Activated CD8-positive, alpha-beta memory T cell treated with anti-CD3 and anti-CD28 coated beads, Interleukin-2, amount 10 ng/mL, durations not matched to agents 7 days and 5 days (primary cell): ENCODE measurements at places on chromosomes 5 and 9.
A peak's percentile ranks its signal among the peaks of the same experiment; 100 is the strongest.

- DNase-seq = peak; percentile 89
Observed at GRCh38 chr9:129962889-129963703, 79.9 kb downstream of the FNBP1 start.

DNA sequence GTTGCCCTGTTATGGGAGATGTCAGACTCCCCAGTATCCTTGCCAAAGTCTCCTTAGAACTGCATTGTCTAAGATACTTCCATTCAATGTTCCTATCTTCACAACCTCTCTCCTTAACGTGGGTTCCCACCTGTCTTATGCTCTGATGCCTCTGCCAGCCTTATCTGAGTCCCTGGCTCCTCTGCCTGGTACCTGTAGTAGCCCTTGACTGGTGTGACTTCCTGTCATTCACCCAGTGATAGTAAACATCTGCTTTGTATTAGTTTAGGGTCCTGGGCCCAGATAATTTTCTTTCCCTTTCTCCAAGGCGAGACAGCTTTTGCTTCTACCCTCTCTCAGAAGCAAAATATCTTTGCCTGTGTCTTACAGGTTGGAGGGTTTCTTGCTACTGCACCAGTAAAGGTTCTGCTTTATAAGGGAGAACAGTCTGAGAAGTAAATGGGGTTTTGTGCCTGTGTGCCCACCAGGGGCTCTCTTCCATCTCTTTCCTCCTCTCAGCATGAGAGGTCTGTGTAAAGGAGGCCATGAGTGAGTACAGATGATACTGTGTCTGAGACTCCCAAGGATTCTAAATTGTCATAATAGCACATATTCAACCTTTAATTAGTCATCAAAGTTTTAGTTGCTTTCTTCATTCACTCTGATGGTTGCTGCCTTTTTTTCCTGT is 220.8 kb downstream of the PRR16 start:
- DNase-seq = no peak

- DNase-seq = no peak
Observed at GRCh38 chr5:115600766-115601165, 1.5 kb downstream of the TICAM2 start.

DNA sequence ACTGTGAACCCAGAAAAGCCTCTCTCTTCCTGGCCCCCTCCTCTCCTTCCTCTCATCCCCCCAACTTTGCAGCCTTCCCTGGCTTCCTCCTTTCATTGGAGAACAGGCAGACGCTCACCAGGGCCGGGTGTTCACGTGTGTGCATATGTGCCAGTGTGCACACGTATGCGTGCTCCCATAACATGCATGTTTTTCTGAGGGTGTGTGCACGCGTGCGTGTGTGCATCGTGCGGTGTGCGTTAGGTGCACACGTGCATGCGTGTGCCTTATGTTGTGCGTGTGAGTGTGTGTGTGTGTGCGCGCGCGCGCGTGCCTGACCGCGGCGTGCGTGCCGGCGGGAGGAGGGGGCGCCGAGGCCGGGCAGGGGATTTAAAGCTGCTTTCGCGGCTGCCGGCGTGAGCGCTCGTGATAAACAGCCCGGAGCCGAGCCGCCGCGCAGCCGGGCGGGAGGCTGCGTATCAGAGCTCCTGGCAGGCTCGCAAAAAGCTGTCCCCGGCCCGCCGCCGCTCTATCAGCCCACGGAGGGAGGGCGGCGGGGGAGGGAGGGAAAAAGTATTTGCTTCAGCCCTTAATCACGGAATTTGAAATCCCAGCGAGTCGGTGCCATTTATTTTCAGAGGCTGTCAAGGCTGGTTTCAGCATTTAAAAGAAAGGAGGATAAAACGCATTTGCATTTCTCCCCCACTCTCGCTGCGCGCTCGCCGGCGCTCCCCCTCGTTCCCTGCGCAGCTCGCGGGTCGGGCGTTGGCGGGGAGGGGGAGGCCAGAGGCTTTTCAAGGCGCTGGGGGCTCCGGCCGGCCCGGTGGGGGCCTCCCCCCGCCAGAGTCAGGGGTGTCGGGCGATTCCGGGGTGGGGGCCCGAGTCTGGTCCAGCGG is 183.9 kb downstream of the C9orf50 start:
- DNase-seq = no peak

DNA sequence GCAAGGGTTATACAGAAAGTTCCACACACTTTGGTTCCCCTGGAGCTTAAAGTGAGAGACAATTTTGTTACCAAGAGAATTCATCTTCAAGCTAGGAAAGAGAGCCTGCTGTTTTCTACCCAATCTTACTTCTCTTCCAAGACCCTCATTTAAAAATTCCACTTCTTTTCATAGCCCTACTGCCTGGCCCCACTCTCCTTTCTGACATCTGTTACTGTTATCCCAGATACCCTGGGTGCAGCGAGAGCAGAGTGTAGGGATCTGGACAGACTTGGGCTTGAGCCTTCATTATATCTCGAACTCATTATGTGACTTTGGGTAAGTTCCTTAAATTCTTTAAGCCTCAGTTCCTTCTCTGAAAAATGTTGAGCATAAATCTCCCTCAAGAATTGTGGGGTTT is 263.1 kb downstream of the ASTN2 start:
- no peak for DNase-seq

DNA sequence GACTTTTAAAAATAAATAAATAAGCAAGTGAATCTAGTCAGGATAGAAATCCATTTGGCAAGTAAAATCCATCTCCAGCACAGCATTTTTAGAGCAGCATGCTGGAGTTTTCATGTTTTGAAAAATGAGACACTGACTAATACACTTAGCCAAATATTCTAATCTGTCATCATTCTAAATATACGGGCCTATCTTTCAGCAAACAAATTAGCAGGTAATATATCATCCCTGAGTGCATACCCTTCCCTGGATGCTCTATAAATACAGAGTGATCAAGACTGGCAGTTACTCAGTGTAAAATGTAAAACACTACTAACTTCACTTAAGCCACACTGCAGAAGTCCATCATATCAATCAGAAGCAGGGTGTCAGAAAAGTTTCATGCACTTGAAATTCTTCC is 58.4 kb downstream of the MLLT3 start:
- no peak for DNase-seq

DNA sequence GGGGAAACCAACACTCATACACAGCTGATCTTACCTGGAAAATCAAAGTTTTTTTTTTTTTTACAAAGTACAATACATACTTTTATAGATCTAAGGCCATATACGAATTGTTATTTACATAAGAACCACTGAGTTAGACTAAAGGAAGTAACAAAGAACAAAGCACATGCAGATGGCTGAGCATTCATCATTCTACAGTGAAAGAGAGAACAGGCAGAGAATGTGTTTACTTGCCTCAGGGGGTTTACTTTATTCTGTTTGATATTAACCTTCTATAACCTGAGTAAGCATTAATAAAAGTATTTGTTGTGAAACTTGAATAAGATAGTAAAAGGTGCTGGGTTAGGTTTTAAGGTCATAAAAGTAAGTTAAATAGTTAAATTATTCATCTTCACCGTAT is 54.7 kb downstream of the SLC38A9 start:
- no peak for DNase-seq

- no peak for DNase-seq
Observed at GRCh38 chr5:135008556-135008955, 25.5 kb downstream of the PITX1 start.

- DNase-seq = no peak
Observed at GRCh38 chr5:61586096-61587084, 254.3 kb downstream of the ZSWIM6 start.

DNA sequence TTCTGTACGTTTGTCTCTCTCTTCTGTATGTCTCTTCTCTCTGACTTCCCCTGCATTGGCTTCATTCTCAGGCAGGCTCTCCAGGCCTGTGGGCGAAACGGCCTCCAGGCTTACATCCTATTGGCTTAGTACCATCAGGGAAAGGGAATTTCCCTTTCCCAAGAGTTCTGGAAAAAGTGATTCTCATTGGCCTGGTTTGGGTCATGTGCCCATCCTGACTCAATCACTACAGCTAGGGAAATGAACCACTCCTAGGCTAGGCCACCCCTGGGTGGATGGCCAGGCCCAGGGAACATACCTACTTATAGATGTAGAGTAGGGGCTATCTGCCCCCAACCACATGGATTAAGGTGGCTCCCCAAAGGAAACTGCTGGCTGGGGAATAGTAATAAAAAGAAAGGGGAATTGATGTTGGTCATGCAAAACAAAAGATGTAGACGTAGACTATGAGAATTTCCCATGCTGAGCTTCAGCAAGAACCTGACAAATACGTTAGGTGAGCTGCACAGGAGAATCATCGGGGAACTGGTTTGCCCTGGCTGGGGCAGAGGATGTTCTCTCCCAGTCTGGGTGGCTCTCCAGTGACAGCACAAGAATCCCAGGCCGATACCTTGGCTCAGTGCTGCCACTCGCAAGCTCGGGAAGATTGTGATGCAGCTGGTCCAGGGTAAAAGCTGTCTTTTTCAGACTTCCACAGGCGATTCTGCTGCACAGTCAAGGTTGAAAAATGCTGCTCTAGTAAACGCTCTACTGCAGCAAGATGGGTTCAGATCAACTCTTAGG is 3.7 kb upstream of the EGR1 start:
- no peak for DNase-seq

DNA sequence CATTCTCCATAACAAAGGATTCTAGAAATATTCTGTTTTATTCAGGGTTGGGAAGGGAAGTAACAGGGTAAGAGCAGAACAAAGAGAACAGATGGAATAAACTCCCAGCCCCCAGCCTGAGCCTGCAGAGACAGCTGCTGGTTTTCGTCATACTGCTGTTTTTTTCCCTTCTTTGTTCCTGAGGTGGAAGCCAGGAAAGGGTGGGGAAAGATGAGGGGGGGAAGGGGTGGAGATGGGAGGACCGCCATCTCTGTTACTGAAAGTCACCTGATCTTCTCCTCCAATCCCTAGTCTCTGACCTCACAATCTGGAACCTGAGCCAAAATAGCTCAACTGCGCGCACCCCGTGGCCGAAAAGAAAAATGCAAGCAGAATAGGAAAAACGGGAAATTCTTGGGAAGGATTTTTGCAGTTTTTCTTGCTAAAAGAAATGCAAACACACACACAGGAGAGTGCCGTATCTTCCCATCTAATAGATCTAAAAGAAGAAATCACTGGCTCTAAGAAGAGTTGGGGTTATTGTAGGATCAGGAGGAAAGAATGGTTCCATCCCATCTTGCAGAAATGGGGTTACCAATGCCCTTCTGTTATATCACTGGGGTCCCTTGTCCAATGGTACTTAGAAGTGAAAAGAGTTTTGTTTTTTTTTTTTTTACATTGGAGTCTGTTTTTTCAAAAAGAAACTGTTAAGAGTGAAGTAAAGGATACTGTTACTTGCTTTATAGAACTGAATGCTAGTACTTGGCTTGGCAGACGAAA is 57.9 kb downstream of the DIAPH1 start:
- DNase-seq = no peak

DNA sequence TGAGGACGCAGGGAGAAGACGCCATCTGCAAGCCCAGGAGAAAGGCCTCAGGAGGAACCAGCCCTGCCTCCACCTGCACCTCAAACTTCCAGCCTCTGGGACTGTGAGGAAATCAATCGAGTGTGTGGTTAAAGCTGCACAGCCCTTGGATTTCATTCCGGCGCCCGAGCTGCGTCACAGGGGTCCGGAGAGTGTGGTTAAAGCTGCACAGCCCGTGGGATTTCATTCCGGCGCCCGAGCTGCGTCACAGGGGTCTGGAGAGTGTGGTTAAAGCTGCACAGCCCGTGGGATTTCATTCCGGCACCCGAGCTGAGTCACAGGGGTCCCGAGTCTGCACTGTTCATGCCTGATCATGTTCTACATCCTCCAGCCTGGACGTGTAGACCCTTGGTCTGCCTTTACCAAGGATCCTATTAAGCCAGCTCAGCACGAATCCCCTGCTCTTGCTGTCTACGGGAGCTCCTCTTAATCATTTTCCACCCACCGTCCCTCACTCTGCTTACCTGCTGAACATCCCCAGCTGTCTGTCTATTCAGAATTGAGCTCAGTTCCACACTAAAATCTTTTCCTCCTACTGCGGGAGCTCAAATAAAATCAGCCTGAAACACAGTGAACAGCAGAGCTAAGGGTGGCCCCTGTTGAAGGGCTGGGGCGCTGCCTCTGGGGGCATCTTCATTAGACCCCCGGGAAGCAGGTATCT is 73.0 kb upstream of the OLFM1 start:
- no peak for DNase-seq

DNA sequence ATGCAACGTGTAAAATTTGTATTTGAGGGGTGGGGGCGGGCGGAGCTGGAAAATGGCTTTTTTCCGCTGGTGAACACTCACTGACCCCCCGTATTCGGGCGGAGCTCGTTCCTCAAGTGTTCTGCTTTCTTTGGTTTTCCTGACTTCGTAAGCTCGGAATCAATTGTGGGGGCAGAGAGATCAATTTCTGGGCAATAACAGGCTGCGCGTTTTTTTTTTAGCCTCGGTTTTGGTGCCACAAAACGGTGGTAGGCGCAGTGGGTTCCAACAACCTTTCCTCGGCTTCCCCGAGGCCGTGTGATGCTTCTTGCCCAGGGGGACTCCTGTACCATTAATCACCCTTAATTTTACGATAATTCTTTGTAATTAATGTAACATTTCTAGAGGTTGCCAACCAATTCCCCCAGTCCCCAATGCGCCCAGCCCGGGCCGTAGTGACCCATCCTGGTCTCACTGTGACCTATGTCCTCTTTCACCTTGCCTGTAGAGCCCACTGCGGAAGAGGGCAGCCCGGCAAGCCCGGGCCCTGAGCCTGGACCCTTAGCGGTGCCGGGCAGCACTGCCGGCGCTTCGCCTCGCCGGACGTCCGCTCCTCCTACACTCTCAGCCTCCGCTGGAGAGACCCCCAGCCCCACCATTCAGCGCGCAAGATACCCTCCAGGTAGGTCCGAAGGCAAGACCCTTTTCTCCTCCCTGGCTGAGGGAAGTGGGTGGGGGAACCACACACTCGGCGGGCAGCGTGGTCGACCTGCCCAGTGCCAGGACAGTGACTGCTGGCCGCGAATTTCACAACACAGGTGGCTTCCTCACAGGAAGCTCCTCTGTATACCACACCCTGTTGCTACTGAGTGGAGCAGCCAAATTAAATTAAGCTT is 3.7 kb downstream of the NR4A3 start:
- DNase-seq = no peak

- DNase-seq = no peak
Observed at GRCh38 chr5:180208435-180209081, 453 bp downstream of the RASGEF1C start.

- no peak for DNase-seq
Observed at GRCh38 chr5:172911976-172912375, 47.2 kb upstream of the RPL26L1 start.

DNA sequence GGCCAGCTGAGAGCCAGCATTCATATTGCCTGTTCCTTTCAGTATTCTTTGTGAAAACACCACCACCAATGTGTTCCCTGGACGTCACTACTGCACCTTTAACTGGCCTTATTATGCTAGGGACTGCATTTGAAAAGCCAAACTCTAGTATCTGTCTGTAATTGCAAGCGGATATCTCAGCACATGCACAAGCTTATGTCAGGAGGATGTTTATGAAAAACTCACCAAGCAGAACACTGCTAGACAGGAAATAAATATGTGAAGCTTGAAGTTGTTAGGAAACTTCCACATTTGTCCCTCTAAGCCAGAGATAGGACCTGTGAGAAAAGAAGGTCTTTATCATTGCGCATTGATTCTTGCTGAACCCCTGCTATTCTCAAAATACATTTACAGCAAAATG is 135.4 kb upstream of the CCDC152 start:
- DNase-seq = no peak
